ENCODE measurements at places on chromosomes 3 and 15. TPM values are rescaled to one million over a fixed set of nuclear protein-coding genes. Genes with fewer than 3 reads are reported as not detected.

- DNase-seq, result no peak
Measured at GRCh38 chr3:37601832-37602231, 259.8 kb upstream of the CTDSPL start.

Gene PP2D1
- total RNA-seq, result not detected

- no peak for DNase-seq
Measured at GRCh38 chr3:44894485-44894884, 20.1 kb downstream of the TGM4 start.

DNA sequence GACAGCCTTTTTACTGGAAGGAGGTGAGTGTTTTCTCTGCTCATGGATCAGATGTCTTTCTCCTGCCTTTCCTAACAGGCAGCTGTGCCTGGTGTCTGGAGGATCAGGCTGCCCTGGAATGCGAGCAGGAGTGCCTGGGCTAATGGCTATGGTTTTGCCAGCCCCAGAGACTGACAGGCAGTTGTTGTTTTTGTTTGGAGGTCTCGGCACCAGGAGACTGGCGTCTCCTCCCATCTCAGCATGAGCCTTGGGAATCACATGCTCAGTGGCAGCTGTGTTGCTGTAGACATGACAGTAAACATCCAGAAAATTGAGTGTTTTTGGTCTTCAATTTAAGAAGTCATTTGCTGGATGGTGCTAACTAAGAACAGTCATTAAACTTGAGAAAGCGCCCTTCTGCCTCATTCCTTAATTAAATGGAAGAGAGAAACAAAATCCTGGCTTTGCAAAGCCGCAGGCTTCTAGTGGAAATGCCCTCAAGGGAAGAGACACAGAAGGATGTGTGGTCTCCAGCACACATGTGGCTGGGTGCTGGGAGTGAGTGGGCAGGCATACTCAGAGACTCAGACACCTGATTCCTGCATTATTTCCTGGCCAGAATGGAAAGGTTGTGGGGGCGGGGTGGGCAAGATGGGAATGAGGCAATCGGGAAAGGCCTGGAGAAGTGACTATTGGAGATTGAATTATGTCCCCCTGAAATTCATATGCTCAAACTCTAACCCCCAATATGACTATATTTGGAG, 97.0 kb upstream of the NMNAT3 start:
- no peak for DNase-seq

- no peak for DNase-seq
Measured at GRCh38 chr3:175535351-175535750, 676.2 kb downstream of the NAALADL2 start.

Gene PLXND1
- 10.4 TPM for total RNA-seq

DNA sequence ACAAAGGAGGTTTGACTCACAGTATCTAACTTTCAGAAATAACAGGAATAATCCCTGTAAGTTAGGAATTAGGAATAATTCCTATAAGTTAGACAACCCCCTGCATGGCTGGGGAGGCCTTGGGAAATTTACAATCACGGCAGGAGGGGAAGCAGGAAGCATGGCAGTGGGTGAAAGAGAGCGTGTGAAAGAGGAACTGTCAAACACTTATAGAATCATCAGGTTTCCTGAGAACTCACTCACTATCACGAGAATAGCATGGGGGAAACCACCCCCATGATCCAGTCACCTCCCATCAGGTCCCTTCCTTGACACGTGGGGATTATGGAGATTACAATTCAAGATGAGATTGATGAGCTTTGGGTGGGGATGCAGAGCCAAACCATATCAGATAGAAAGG, 385.5 kb downstream of the IL20RB start:
- no peak for DNase-seq

GRCh38 chr15:85557385-85557784, 177.0 kb downstream of the AKAP13 start:
- no peak for DNase-seq

DNA sequence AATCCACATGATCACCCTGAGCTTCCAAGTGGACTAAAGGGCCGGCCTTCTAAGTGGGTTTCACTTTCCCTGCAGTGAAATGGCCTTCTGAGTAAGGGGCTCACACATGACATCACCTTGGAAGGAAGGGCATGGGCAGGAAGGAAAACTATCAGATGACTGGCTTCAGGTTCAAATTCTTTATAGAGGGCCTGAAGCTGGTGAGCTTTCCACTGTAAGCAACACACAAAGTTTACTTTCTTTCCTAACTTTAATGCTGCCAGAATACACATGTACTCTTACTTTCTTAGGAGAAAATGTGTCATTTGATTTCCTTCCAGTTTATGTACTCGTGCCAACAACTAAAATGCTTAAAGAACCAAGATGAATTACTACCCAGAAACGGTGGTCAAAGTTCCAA, 475.6 kb downstream of the FOXP1 start:
- DNase-seq, result no peak

DNA sequence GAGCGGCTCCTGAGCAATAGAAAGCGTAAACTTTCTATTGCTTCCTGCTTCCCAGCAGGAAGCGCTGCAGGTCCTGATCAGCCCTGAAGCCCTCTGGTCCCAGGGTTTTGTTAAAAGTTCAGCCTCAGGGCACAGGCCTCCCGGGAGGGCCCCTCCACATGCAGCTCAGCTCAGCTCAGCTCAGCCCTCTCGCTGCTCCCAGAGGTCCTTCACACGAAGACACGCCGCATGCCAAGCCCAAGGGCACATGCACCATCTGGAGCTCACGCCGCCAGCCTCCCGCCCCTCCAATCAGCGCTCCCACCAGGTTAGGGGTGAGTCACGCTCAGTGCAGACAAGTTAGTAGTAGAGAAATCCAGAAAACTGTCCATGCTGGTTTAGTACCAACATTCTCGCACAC, 12.7 kb downstream of the TKT start:
- DNase-seq, result no peak

- DNase-seq, result no peak
Measured at GRCh38 chr3:180184816-180185215, 148.1 kb upstream of the PEX5L start.

Gene RASGRP1
- 0.27 TPM for total RNA-seq

DNA sequence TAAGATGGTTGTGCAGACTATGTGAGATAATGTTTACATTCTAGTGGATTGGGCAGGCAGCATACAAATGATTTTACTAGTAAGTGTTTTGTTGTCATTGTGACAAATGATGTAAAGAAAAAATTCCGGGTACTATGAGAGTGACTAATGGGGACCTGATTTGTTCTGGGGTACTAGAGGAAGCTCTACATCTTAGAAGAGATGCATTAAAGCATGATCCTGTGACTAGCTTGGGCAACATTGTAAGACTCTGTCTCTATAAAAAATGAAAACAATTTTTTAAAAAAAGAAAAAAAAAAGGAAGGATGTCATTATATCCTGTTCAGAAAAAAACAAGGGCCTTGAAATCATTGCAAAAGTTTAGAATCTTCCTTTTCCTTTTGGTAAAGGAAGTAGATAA, 58.1 kb upstream of the MYRIP start:
- no peak for DNase-seq

DNA sequence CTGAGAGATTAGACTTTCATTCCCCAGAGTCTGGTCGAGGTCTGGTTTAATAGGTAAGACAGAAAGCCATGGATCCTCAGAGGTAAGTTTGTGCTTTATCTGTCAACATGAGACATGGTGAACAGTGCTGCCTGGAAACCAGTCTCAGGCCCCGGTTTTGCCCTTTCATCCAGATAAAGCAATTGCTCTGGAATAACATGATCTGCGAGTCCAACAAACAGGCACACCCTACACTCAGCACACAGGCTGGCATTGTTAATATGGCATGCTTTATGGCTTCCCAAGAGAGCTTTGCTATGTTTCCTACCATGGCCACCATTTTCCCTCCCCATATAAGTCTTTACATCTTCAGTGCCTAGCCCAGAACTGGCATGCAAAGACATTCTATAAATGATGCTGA, 30.1 kb upstream of the MNS1 start:
- no peak for DNase-seq

- DNase-seq, result no peak
Measured at GRCh38 chr15:101439285-101439919, 50.1 kb downstream of the PCSK6 start.

- no peak for DNase-seq
Measured at GRCh38 chr3:32450992-32451659, 51.5 kb downstream of the CMTM6 start.

DNA sequence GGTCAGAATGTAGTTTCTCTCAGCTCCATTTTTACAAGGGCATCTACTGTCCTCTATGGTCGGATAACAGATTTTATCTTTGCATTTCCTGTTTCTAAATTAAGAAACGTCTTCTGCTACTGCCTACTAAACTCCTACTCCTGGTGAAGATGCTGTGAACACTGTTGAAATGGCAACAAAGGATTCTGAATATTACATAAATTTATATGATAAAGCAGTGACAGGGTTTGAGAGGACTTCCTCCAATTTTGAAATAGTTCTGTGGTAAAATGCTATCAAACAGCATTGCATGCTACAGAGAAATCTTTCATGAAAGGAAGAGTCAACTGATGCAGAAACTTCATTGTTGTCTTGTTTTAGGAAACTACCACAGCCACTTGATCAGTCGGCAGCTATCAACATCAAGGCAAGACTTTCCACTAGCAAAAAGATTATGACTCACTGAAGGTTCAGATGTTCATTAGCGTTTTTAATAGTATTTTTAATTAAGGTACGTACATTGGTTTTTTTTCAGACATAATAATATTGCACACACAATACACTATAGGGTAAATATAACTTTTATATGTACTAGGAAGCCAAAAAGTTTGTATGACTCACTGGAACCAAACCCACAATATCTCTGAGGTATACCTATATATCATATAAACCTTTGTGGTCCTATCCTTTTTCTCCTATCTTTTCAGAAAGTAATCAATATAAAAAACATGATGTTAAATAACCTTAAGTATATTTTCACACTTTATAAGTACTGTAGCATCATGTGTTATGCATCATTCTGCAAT, 156.1 kb downstream of the STAG1 start:
- DNase-seq, result no peak

DNA sequence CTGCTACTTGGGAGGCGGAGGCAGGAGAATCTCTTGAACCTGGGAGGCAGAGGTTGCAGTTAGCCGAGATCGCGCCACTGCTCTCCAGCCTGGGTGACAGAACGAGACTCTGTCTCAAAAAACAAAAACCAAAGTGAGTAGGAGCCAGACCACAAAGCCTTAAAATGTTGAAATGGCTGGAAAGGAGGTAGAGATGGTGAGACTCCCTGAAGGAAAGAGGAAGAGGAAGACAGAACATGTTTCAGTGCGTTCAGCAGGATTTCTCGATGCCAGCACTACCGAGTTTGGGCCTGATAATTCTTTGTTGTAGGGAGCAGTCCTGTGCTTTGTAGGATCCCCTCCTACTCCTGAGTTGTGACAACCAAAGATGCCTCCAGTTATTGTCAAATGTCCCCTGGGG, 189.9 kb downstream of the AKAP13 start:
- no peak for DNase-seq

DNA sequence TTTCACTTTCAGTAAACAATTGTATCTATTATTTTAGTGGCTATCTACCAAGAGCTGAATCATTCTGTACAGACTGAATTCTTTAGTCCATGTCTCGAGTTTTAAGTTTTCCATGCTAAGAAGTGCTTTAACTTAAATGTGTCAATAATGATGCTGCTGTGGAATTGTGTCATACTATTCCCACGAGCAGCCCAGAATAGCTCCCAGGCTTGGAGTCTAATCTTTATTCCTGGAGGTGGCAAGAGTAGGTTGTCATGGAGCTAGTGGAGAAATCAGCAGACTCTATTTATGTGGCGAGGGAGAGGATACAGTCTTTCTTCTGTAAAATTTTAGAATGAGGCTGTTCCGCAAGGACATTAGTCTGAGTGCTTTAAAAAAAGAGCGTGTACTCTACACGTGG, 207.2 kb downstream of the ROBO2 start:
- no peak for DNase-seq

DNA sequence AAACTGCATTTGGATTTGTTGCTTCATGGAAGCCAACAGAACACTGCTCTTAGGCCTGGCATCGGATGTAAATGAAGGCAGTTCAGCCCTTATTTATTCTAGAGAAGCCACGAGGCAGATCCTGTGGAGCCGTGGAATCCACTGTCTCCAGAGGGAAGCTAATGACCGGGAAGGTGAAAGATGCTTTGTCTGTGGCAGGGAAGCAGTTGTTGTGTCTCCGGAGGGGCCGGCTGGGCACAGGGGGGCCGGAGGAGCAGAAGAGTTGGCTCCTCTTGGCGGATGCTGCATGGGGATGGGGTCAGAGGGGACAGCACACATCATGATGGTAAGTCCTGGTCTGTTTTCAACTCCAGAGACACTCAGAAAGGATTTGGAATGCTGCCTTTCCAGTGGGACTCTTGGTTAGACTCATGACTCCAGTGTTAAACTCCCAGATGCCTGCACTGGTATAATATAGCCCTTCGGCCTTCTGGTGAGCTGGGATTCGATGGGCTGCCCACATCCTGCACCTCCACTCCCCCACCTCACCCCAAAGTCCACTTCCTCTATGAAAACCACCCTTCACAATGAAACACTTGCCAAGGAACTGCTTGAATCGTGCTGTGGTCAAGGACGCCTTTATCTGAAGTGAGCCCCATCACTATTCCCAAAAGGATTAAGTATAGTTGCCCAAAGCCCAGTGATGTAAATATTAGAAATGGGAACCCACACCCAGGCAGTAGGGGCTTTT, 33.6 kb downstream of the TPM1 start:
- DNase-seq, result no peak

Gene NOX5
- 0.23 TPM for total RNA-seq

Gene RTP1
- not detected for total RNA-seq

Gene PCBP4
- total RNA-seq, result 10.9 TPM

DNA sequence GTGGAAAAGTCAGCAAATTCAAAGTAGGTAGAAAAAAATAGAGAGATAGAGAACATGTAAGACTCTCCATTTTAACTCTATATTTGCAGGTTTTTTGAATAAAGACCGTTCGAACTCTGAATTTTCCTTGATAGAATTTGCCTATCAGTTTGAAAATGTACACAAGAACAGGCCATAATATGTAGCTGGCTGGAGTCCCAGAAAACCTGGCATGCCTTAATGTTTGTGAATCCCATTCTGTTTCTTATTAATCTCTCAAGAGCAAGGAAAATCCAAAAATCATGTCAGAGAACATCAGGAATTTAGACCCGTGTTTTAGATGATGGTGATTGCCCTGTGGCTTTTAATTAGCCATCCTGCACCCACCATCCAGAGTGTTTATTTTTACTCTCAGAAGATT, 7.2 kb upstream of the CFAP161 start:
- DNase-seq, result no peak

Gene NMNAT3
- 2.1 TPM for total RNA-seq

- no peak for DNase-seq
Measured at GRCh38 chr15:40306371-40306770, 1.4 kb downstream of the PLCB2 start.

Gene RHCG
- total RNA-seq, result 0.59 TPM

DNA sequence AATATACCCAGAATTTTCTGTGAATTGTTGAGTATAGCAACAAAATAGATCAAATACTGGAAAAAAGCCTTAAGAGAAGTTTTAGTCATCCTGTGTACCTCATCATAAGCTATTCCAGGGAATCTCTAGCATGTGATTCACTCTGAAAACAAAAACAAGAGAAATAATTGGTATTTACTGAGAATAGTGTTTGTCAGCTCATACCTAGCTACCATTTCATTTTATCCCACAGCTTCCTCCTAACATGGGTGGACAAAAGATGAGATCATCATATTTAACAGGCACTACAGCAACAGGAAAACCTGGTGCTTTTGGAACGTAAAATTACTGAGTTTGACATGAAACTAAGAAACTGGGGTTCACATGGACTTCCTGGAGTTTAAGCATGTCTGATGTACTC, 753.5 kb upstream of the NECTIN3 start:
- no peak for DNase-seq

Gene HHATL
- not detected for total RNA-seq

Gene EFCC1
- not detected for total RNA-seq

- DNase-seq, result no peak
Measured at GRCh38 chr3:150759947-150760346, 3.0 kb downstream of the SIAH2 start.
